ENCODE measurements at places on chromosomes 16 and 17.

GRCh38 chr17:61537264-61537771, 53.7 kb downstream of the NACA2 start:
- no peak for DNase-seq

DNA sequence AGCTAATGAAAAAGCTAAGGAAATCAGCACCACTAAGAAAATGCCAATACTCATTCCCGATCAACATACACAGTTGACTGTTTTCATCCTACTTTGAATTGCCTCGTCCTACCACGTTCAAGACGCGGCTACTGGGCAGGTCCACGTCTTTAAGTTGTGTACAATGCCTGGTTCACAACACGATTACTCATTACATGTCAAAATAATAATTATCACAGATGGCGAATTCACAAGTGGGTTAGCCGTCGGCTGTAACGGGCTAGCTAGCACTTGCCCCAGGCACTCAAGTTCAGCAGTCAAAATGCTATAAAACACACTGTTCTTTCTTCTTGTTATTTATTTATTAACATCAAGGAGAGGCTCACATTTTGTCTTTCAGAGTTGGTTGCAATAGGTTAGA, 124.2 kb downstream of the ZFHX3 start:
- DNase-seq = no peak

DNA sequence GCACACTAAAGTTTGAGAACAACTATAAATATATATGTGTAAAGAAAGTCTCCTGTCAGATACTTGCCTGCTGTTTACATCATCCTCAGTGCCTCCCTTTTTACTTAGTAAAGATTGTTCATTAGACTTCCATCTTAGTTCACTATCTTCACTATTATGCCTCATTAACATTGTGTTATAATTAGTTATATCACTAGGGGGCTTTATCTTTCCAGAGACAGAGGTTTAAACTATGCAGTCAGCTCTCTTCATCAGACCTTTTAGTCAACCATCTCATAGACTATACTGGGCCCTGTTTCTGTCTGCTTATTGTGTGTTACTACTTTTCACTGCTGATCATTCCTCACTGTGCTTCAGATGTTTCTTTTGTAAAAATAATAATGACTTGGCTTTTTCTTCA, 630.8 kb upstream of the KIF2B start:
- DNase-seq = no peak

GRCh38 chr17:19738073-19738449, 10.0 kb downstream of the ALDH3A1 start:
- DNase-seq = no peak

DNA sequence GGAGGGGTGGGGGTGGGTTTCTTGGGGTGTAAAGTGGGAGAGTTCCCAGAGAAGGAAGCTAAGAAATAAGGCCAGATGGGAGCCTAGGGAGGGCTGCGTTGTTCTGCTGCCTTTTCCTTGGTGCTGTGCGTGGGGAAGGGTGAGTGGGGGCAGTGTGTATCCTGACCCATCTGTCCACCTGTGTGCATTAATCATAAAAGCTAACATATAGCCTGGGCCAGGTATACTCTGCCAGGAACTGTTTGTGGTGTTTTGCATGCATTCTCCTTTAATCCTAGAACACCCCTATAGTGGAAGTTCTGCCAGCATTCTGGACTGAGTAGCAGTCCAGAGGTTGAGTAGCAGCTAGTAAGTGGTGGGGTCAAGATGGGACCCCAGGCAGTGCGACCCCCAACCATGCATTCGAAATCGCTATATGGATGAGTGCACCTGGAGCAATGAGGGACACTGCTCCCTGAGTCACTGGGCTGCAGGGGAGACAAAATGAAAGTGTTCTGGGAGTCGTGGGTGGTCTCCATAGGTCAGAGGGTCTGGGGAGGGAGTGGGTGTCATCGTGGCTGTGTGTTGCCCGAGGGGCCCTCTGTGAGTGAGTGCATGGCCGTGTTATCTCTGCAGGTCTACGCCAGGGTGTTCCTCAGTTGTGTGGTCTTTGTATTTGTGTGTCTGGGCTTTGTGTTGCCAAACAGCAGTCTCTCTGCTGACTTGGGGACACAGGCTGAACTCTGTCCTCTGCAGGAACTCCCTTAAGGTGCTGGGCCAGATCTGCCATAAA, 1.3 kb downstream of the ERBB2 start:
- DNase-seq = no peak

- no peak for DNase-seq
Measured at GRCh38 chr16:77585379-77586251, 136.7 kb upstream of the NUDT7 start.

DNA sequence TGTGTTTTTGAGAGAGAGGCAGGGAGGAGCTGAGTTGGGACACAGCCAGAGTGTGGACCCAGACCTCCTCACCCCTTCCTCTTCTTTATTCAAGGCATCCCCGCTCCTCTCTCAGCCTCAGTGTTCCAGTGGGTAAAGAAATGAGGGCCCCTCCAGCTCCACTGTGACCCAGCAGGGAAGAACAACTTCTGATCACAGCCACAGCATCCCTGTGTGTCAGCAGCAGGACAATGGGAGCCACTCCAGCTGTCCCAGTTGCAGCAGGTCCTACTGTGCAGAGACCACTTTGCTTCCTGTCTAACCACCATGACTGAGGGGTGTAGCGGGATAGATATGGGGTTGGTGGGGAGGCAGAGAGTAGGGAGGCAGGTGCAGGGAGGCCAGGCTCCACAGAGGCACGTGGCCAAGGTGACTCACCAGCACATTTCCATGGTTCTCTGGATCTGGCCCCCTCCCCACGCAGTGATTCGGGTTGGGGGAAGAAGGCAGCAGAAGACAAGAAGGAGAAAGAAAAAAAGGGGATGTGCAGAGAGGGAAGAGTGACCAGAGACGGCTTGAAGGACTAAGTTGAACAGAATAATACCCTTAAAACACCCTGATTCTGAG, 24.5 kb downstream of the PIK3R5 start:
- no peak for DNase-seq

GRCh38 chr16:85479972-85480726, 133.0 kb upstream of the GSE1 start:
- no peak for DNase-seq

DNA sequence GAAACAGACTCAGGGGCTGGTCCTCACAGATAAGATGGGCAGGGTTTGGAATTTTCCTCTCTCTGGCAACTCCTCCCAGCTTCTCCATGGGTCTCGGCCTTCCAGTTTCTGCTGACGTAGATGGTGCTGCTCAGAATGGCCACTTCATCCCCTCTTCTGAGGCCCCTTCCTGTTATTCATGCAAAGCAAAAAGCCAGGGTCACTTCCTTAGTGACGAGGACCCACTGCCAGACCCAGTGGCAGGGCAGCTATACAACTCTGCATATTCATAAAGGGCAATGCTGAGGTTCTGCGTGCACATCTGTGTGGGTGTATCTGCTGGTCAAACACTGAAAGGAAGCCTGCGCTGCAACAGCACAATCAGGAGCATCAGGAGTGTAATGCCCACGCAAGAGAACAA, 108.8 kb downstream of the WSCD1 start:
- DNase-seq = no peak

GRCh38 chr17:38873640-38874380, 4.0 kb downstream of the LASP1 start:
- DNase-seq = no peak

GRCh38 chr16:75263291-75263962, 12.0 kb upstream of the BCAR1 start:
- no peak for DNase-seq

GRCh38 chr16:10501016-10501607, 79.3 kb downstream of the EMP2 start:
- no peak for DNase-seq

DNA sequence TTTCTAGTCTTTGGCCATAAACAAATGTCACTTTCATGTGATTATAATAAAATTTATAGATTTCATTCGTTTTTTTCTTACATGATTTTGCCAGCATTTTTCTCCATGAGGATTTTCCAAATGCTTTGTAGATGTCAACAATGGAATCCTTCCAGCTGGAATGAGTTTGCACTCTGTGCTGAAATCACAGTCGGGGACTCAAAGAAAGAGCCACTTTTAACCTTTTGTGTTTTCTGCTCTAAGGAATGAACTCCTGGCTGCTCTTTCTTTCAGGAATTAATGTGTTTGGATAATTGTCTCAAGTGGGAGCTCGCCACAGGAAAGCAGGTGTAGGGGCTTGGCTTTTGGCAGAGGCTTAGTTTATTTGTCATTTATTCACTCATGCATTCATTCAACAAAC, 372.3 kb upstream of the SALL1 start:
- DNase-seq = no peak

DNA sequence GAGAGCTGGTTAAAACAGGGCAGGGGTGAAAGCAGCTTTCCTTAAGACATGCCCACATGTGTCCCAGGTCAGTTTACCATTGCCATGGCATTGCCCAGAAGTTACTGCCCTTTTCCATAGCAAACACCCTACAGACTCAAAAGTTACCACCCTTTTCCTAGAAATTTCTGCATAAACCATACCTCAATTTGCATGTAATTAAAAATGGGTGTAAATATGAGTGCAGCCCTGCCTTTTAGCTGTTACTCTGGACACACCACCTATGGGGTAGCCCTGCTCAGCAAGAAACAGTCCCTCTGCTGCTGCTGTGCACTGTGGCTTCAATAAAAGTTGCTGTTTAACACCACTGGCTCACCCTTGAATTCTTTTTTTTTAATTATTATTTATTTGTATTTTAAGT, 168.5 kb upstream of the C16orf82 start:
- no peak for DNase-seq

- no peak for DNase-seq
Measured at GRCh38 chr16:9077091-9077809, 14.2 kb upstream of the HAPSTR1 start.

GRCh38 chr17:33113276-33113990, 121.8 kb downstream of the SPACA3 start:
- DNase-seq = no peak

DNA sequence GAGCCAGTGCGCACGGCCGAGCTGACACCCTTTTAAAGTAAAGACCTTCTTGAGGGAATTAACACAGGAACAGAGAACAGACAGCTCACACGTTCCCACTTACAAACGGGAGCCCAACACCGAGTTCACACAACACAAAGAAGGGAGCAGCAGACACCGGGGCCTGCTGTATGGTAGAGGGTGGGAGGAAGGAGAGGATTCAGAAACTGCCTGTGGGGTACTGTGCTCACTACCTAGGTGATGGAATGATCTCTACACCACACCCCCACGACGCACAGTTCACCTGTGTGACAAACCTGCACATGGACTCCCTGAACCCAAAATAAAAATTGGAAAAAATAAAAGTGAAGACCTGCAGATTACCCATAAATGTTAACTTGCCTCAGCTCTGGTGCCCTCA, 32.5 kb downstream of the TMC6 start:
- DNase-seq = no peak

DNA sequence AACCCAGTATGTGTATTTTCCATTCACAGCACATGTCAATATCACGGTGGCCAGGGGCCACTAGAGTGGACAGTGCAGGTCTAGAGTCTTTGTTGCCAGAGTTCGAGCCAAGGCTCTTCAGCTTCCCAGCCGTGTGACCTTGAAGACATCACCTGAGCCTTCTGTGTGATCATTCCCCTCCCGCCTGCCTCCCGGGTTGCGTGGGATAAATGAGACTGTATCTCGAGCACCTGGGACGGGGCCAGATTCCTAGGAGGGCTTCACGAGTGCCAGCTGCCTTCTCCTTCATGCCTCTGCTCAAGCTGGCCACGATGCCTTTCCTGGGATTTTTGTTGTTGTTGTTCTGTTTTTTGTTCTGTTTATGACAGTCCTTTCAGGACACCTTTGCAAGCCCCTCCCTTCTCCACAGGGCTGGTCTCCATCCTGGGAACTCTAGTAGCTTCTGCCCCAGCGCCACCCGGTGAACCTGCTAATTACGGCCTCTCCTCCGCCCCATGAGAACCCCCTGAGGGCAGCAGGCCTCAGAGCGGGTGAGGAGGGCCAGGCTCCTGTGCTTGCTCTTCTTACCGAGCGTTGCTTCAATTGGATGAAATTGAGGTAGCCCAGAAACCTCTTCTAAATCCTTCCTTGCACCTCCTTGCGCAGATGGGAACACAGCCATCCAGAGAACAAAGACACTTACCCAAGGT, 3.9 kb downstream of the SPNS2 start:
- DNase-seq = no peak

DNA sequence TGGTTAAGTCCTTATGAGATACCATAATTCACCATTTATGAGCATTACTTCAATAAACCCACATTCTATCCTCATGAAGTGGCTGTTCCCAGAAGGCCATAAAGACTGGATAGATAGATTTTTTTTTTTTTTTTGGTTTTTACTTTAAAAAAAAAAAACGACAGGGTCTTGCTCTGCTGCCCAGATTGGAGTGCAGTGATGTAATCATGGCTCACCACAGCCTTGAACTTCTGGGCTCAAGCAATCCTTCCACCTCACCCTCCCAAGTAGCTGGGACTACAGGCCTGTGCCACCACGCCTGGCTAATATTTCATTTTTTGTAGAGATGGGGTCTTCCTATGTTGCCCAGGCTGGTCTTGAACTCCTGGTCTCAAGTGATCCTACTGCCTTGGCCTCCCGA, 102.3 kb downstream of the XYLT1 start:
- no peak for DNase-seq

GRCh38 chr16:10868104-10868595, 8.9 kb upstream of the CIITA start:
- no peak for DNase-seq

DNA sequence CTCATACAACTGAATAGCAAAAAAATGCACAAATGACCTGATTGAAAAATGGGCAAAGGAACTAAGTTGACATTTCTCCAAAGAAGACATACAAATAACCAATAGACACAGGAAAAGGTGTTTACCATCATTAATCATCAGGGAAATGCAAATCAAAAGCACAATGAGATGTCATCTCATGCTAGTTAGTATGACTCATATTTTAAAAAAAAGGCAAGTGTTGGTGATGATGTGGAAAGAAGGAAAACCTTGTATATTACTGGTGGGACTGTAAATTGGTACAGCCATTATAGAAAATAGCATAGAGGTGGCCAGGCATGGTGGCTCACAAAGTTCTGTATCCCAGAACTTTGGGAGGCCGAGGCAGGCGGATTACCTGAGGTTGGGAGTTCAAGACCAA, 232.5 kb upstream of the ZFHX3 start:
- no peak for DNase-seq

DNA sequence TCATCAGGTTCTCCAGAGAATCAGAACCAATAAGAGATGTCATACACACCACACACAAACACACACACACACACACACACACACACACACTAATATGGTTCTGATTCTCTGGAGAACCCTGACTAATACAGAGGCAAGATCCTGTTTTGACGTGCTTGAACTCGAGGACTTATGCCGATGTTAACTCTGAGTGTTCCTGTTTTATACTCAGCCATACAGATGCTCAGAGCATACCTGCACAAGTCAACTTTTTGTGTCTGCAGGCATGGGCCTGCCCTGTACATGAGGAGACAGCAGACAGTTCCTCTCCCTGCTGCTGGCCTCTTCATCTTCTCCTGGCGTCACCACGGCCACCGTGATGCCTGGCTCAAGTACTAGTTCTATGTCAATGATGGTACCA, 635.9 kb downstream of the WWOX start:
- no peak for DNase-seq

- no peak for DNase-seq
Measured at GRCh38 chr17:33086878-33087277, 95.2 kb downstream of the SPACA3 start.

GRCh38 chr17:5247621-5248020, 13.0 kb upstream of the SCIMP start:
- DNase-seq = no peak

- DNase-seq = no peak
Measured at GRCh38 chr16:56919099-56919800, 12.7 kb upstream of the HERPUD1 start.
